ENCODE measurements at places on chromosomes 16 and 17.

GRCh38 chr17:37541880-37542660, 52.4 kb downstream of the DUSP14 start:
- DNase-seq: no peak

- no peak for DNase-seq
Measured at GRCh38 chr16:48182979-48183537, 27.3 kb upstream of the ABCC12 start.

- DNase-seq: no peak
Measured at GRCh38 chr16:28158136-28158535, 53.6 kb downstream of the XPO6 start.

DNA sequence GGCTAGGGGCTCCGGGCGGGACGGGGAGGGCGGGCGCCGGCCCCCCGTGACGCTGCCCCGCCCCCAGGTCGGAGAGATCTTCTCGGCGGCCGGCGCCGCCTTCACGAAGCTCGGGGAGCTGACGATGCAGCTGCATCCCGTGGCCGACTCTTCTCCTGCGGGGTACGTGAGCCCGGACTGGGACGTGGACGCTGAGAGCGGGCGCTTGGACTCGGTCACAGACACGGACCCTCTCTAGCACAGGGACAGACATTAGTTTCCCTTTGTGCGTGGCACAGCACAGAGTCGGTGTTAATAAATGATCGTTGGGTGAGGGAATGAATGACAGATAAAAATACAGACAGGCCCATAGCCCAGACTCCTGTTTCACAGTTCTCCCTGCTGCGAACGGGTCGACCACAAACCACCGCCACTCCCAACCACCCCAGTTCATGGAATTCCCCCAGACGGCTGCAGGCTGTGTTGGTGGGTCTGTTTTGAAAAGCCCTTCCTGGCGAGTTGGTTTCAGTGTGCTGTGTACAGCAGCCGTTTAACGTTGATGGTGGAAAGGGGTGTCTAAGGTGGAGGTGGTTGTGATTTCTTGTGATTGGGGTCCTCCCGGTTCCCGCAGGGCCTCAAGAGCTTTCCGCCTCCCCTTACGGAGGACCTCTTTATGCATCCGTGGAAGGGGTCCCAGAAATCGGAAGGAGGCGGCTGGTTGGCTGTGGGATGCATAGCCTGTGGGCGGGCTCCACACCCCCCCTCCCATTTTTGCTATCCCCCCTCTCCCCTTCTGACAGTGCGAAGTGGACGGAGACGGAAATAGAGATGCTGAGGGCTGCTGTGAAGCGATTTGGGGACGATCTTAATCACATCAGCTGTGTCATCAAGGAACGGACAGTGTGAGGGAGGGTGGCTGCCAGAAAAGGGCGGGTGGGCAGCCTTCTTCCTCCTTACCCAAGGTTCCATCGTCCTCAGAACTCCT, 2.9 kb downstream of the RNASEK start:
- peak; percentile 76 for DNase-seq

- no peak for DNase-seq
Measured at GRCh38 chr16:56286809-56287208, 95.5 kb downstream of the GNAO1 start.

- DNase-seq: no peak
Measured at GRCh38 chr17:50161911-50162288, 3.9 kb upstream of the SGCA start.

GRCh38 chr16:84082835-84083569, 33.7 kb downstream of the MBTPS1 start:
- no peak for DNase-seq

DNA sequence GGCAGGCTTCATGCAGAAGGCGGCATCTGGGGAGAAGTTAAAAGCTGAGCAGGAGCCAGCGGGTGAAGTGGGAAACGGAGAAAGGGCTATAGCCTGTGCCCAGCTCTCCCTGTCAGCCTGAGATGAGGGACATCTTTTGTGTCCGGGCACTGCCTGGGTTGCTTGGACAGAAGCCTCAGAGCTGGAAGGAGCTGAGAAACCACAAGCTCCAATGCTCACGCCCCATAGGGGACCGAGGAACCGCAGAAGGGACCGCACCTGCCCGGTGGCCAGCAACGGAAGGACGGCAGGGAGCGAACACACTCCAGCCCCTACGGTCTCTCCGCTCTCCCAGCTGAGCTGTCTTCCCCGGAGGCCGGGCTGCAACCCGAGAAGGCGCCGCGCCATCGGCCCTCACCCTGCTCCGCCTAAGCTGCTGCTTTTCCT, 175.8 kb downstream of the NPIPB11 start:
- DNase-seq: no peak
